Trophoblast cell (in vitro differentiated cells and primary cell): ENCODE measurements at places on chromosomes 2 and 18.
A peak's percentile ranks its signal among the peaks of the same experiment; 100 is the strongest.

- peak; percentile 60 for DNase-seq
These were observed 1.0 kb upstream of the TUBB6 start for GRCh38 chr18:12306752-12307700.

DNA sequence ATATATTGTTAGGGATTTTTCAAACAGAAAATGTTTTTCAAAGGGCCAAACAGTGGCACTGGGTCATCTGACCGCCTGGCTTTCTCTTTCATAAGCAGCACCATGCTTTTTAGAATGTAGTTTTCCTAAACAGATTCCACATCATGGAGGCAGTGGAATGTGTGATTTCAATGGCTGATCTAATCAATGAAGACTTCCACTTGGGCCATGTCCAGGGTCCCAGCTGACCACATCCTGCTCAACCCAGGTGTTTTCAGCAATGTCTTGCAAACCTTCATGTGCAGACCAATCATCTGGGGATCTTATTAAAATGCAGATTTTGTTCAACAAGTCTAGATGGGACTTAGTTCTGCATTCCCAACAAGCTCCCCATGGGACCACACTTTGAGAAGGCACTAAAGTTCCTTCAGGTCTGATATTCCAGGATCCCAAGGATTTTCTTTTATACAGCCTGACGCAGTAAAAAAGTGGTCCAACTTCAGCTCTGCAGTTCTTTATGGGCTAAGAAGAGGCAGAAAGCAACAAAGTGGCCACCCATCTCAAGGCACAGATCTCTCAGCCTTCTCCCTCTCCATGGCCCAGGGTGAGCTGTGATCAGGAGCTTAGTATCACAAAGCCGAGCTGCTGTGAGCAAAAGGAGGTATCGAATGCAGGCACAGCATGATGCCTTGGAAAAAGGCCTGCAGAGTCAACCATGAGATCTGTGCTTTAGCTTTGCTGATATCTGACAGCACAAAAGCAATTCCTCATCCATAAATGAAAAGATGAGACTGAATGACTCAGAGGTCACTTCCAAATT lies 3.7 kb downstream of the ALKAL2 start:
- DNase-seq, result no peak

DNA sequence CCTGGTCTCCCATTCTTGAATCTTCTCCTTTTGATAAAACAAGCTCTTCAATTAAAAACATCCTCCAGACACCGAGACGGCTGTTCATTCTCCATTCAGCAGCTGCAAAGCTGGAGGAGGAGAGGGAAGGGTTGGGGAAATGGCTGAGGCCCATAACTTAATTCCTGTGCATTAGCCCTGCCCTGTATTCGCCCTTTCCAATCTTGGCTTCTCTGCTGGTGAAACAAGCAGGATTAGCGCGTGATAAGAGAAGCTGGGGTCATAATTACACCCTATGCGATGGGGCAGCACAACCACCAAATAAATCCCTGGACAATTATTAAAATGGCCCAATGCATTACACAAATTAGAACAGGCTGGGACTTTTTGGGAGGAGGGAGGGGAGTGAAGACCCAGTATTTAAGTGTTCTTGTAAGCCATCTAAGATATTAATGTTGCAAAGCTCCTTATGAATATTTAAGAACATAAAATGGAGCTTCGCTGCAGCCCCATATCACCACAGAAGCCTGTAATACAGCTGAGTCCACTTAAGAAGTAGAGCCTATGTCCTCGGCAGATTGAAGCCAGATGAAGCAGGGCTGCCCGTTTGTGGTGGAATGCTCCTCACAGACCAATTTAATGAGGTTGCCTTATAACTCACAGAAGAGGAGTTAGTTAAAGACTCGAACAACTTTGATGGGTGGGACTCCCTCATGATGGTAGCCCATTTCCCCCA lies 176.6 kb upstream of the SKOR2 start:
- no peak for DNase-seq

DNA sequence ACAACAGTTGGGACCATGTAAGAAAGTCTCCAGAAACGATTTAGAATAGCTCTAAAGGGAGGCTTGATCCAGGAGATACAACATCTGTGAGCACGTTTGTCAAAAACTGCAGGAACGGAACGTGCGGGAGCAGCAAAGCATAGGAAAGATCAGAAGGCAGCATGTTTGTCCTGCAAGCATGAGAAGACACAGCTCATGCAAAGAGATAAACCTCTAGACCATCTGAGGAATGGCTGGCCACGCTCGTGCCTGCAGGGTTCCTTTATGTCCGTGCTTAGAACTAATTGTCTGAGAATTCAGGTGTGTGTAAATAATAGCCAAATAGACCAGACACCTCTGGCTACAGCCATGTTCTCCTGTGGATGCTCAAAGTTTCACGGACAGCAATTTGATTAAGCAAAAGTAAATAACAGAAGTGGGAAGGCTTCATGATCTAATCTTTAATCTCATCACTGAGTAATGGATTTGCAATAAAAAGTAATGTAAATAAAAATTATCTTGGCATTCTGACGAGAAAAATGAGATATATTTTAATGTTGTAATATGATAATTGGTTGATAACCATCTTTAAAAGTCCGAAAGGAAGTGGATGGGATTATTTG lies 534.8 kb upstream of the CDH7 start:
- DNase-seq, result peak; percentile 48

- DNase-seq, result no peak
These were observed 1.3 kb upstream of the LYPD6 start for GRCh38 chr2:149329068-149329467.

- no peak for DNase-seq
These were observed 392.4 kb downstream of the TNS1 start for GRCh38 chr2:217610401-217610814.

- DNase-seq, result no peak
These were observed 297.3 kb downstream of the IKZF2 start for GRCh38 chr2:212854116-212854515.

GRCh38 chr18:75130591-75131328 lies 78.2 kb downstream of the PTGR3 start:
- DNase-seq, result no peak

- no peak for DNase-seq
These were observed 1234.6 kb upstream of the CHAC2 start for GRCh38 chr2:52532956-52533355.

DNA sequence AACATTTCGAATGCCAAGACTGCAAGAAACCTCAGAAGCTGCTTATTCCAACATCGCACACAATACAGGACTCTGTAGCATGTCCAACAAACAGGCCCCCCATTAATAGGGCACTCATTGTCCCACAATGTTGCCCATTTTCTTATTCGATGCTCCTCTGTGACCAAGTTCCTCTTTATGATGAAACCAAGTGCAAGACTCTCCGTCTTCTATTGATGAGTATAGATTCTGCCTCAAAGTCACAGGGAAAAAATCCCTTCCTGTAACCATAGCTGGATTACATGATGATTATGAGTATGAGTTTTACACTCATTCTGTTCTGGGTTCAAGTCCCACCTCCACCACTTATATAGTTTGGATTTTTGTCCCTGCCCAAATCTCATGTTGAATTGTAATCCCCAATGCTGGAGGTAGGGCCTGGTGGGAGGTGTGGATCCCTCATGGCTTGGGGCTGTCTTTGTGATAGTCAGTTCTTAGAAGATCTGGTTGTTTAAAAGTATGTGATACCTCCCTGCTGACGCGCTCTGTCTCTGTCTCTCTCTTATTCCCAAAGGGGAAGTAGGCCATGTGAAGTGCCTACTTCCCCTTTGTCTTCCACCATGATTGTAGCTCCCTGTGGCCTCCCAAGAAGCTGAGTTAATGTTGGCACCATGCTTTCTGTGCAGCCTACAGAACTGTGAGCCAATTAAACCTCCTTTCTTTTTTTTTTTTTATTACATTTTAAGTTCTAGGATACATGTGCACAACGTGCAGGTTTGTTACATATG lies 148.7 kb downstream of the OSR1 start:
- no peak for DNase-seq

DNA sequence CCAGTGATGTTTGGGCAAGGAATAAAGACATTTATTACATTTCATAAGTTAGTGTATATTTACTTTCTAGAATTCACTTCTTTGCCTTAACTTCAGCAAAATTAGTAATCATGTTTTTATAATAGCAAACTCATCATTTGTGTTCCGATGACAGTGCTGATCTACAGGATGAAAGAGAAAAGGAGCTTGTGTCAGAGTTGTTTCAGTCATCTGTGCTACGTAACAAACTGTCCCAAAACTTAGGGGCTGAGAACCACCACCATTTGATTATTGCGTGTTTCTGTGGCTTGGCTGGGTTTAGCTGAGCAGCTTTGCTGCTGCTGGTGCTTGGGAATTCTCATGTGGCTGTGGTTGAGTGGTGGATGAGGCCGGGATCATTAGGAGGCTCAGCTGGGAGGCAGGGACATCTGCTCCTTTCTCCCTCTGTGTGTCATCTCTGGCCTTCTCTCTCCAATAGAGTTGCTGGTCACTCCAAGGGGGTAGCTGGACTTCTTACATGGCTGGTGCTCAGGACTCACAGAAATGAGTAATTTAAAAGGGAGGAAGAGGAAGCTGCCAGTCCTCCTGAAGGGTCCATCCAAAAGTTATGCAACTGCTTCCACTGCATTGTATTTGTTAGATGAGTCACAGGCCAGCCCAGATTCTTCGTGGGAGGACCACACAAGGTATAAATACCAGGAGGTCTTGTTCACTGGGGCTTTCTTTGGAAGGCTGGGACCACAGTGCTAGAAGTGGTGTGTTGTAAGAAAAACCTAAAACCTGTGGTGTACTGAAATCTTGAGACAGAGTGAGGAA lies 43.4 kb upstream of the HAAO start:
- peak; percentile 55 for DNase-seq

DNA sequence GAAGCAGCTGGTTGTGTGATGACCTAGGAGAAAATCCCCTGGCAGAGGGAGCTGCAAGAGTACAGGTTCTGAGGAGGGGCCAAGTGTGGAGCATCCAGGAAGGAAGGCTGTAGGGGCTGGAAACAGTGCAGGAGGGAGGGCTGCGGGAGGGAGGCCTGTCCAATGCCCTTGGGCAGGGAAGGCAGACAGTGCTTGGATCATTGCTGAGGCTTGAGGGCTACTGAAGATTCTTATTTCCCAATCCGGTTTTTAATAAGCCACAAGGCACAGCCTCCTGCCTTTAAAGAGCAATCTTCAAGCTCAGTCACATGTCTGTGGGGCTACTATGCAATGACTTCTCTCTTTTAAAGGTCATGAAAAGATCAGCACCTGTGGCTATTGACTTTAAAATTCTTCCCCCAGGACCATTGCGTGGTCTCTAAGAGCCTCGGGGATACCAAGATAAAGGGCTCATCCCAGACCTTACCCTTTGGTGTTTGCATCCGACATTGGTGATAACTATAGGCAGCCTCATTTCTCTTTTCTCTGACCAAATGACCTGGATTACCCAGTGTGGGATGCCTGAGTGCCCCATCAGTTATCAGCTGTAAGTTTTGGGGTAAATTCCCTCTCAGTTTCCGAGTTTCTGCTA lies 149.6 kb downstream of the DOCK10 start:
- DNase-seq, result no peak

- peak; percentile 21 for DNase-seq
These were observed 7.2 kb upstream of the SEMA4C start for GRCh38 chr2:96877042-96877451.

- DNase-seq, result peak; percentile 91
These were observed 210.7 kb downstream of the KLHL29 start for GRCh38 chr2:23595601-23596251.

GRCh38 chr2:175890636-175891242 lies 111.3 kb downstream of the LNPK start:
- no peak for DNase-seq

DNA sequence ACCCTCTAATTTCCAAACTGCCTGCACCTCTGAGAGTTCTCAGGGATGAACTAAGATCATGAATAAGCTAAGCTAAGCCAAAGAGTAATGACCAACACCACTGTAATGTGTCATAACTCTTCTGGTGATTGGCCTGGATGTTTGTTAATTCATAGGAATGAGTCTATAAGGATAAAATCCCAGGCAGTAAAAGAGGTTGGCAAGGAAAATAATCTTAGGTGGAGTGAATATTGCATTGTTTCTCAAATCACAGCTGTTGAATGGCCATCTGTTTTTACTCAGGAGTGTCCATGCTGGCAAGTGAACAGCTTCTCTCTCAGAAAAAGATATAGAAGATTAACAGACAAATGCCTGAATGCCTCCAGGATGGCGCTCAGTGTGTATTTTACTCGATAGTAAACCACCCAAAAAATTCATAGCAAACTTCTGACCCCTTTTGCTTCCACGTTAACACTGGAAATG lies 60.8 kb upstream of the GLS start:
- DNase-seq, result no peak

- no peak for DNase-seq
These were observed 23.0 kb upstream of the IL1A start for GRCh38 chr2:112807233-112807807.

- no peak for DNase-seq
These were observed 21.7 kb downstream of the TNP1 start for GRCh38 chr2:216838151-216838550.

GRCh38 chr2:149313512-149313972 lies 16.8 kb upstream of the LYPD6 start:
- peak; percentile 80 for DNase-seq

DNA sequence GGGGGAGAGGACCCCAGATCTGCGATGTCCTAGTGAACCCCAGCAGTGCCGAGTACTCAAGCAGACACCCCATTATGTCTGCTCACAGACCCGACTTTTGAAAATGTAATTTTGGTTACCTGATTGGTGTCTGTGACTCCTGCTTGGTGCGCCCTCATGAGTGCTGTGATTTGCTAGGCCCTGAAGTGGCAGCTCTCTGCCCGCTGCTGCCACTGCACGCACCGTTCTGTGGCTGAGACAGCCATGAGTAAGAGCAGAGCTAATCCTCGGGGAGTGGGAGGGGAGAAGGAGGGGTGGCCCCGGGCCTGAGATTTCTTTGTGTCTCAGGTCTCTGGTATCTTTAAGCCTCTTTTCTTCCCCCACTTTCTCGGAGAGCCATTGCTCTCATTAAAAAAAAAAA lies 18.2 kb downstream of the FHOD3 start:
- no peak for DNase-seq

DNA sequence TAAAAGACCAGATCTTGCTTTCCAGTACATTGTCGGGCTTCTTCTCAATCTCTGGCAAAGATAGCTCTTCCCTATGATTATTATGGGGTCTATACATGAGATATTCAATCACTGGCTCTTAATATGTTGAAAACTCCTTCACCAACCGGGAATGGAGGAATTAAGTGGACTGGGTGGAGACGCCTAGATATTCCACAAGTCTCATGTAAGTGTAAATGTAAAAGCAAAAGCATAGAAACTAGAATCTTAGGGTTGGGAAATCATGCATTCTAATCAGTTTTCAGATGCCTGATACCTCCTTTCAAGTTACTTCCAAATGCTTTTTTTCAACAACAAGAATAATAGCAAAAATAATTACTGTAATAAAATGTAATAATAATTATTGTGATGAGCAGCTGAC lies 38.0 kb downstream of the DPP4 start:
- no peak for DNase-seq

- DNase-seq, result peak; percentile 4
These were observed 2.4 kb upstream of the SERPINB10 start for GRCh38 chr18:63905361-63905760.

- no peak for DNase-seq
These were observed 20.5 kb downstream of the SLC25A52 start for GRCh38 chr18:31740180-31740579.
